ENCODE measurements at places on chromosomes 12 and 14.

GRCh38 chr12:9098115-9098452, 17.6 kb downstream of the A2M start:
- no peak for DNase-seq

DNA sequence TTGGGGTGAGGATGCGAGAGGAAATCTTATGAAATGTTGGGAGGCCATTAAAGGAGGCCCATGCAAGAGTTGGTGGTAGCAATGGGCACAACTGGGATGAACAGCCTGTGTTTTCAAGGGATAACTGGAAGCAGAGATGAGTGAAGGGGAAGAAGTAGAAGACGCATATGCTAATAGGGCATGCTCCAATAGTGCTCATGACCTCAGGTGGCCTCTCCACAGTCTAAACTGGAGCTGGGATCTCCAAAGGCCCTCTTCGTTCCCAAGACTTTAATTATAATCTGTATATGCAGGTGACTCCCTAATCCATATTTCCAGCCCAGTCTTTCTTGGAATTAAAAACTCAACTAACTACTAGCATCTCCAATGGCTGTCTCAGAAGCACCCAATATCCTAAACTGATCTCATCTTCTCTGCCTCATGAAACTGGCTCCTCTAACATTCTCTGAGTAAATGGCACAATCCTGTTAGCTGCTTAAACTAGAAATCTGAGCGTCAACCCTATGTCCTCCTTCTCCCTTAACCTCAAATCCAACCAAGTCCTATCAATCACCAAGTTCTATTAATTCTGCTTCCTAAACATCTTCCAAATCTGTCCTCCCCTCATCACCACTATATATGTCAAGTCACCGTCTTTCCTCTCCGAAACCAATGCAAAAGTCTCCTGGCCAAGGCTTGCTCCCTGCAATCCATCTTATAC, 2.8 kb upstream of the AJUBA start:
- no peak for DNase-seq

- DNase-seq = no peak
These were observed 89.6 kb downstream of the SCARB1 start for GRCh38 chr12:124774054-124774461.

DNA sequence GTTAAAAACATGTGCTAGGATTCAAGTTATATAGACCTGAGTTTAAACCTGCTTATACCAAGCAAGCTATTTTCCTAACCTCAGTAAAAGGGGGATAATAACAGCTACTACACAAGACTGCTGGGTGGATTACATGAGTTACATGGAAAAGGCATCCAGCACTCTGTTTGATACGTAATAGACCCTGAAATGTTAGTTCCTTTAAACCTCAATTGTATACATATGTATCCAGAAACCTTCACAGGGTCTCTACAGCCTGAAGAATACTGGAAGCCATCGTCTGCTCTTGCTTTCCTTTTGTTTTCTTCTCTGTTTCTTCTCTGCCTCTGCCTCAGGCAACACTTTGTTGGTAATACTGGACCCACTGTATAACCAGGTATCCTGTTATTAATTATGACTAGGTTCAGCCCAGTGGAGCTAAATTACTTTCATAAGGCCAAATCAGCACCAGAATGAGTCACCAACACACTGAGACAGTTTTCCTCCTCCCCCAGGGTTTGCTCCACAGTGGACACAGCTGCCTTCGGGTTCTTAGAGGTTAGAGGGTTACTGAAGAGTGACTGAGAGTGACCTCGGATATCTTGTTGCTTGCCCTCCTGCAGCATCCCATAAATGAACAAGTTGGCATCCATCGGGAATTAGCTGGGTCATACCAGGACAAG, 127.1 kb downstream of the CAPZA3 start:
- DNase-seq = peak; percentile 70
